ENCODE measurements at places on chromosomes 1 and 21.

DNA sequence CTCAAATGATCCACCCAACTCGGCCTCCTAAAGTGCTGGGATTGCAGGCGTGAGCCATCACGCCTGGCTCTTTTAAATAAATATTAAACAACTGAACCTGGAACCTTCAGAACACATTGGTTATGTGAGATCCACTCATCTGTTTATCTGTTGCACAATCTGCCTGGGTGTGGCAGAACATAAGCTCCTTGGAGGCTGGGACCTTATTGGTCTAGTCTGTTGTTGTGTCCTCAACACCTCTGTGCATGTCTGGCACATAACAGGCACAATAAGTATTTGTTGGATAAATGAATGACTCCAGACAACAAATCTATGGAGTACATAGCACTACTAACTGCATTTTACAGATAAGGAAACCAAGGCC, 4.1 kb upstream of the NBL1 start:
- DNase-seq: no peak

GRCh38 chr1:10652626-10653025, 143.8 kb downstream of the CASZ1 start:
- DNase-seq: no peak

DNA sequence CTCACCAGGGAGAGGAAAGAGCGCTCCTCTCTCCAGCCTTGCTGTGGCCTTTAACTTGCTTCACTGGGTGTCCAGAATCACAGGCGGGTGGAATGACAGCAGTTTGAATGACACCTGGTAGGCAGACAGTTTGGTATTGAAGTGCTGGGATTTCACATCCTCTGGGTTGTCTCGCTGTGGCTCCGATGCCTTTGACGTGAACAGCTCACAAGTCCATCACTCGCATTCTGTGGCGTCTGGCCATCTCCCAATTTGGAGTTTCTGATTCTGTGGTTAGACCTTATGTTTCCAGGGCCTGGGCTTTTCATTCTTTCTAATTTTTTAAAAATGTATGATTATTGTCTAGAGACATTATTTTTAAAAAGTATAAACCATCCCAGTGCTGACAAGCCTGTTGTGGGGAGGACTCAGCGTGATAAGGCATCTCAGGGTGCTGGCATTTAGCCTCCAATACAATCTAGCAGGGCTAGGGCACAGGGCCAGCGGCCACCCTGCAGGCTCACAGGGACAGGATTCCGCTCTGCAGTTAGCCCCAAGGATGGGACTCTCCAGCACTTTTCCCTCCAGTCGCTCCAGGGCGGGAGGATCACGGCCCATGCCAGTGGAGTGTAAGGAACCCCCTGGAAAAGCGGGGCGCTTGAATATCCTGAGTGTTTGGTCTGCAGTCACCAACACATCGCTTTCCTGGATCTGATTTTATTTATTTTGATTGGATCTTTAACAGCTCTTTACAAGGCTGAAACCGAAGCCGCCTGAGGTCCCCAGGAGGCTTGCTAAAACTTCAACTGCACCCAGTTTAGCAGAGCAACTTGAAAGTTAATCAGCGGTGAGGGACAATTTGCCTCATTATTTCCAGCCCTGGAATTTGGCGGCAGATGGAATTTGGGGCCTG, 178.3 kb downstream of the TRABD2B start:
- DNase-seq: no peak

DNA sequence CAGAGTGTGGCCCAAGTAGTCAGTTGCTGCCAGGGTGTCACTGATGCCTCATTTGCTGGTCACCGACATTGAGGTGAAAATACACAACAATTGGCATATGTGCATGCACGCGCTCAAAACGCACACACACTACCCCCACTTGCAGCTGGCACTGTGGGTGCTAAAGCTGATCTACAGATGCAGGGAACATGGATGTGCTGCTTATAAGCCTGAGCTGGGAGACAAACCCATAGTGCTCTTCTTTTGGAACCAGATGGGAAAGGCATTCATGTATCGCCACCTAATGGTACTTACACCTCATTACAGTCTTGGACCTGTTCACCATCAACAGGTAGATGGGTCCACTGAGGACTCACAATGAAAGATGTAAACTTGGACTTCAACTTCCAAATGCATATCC, 70.3 kb upstream of the CAMK1G start:
- DNase-seq: peak; percentile 54

- no peak for DNase-seq
These were observed 19.8 kb upstream of the LUZP1 start for GRCh38 chr1:23188434-23188884.

DNA sequence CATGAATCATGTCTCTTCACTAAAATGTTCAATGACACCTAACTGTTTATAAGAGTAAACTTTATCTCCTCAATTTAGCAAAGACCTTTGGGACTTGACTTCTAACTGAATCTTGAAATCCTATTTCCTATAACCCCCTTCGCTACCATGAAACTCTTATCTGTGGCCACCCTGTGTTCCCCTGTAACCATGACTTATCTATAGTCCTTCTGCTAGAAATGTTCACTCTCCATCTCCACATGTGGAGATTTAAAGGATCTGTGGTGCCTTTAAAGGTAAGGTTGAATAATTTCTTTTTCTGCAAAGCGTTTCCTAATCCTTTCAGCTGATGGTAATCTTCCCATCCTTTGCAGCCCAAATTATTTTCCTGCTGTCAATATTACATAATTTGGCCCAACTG, 436.3 kb upstream of the RUNX1 start:
- peak; percentile 70 for DNase-seq

DNA sequence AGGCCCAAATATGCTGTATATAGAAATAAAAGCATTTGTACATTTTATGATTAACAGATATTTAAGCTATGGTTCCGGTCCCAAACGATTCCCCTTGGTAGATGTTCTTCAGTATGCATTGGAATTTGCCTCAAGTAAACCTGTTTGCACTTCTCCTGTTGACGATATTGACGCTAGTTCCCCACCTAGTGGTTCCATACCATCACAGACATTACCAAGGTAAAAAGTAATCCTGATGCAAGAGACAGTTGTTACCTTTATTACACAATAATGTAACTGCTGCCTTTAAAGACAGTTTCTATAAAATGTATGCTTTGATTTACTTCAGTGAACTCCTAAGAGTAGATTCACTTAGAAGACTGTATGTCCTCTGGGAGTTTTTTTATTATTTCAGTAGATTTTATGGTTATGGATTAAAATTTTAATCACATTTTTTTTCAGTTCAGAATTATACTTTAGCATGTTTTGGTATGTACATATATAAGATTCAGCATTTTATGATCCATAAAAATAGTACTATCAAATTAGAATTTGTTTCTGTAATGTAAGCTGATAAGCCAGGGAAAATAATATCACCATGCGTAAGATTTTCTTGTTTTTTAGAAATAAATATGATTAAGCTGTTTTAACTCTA, 96.5 kb downstream of the USP25 start:
- DNase-seq: peak; percentile 73

DNA sequence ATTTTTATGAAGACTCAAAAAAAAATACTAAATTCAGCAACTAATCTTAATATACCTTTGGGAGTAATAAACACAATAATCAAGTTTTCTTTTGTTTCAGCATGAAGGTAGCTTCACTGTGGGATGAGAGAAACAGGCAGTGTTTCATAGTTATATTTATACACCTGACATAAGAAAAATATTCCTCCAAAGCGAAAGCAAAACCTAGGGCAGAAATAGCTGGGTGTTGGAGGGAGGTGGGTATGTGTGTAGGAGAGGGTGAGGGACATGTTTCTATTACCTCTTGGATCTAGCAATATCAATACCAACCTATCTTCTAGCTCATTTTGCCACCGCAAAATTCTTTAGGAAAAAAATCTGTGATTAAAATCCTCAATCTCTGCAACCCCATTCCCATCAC, 24.9 kb upstream of the MAN1A2 start:
- DNase-seq: no peak

GRCh38 chr1:7842517-7842916, 10.3 kb downstream of the UTS2 start:
- DNase-seq: peak; percentile 54

DNA sequence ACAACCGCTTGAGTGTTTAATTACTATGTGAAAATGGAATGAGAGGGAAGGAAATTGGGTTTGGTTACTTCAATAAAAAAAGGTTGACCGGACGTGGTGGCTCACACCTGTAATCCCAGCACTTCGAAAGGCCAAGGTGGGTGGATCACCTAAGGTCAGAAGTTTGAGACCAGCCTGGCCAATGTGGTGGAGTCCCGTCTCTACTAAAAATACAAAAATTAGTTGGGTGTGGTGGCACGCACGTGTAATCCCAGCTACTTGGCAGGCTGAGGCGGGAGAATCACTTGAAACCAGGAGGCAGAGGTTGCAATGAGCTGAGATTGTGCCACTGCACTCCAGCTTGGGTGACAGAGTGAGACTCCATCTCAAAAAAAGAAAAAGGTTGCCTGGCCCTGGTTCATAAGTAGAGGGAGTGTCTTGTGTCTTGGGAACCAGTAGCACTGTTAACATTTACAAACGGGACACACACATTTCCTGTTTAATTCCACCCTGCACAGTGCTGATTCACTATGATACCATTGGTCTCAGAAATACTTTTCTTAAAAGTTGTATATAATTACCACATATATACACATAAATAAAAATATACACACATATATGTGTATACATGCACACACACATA, 27.6 kb upstream of the CLDN14 start:
- no peak for DNase-seq

- DNase-seq: no peak
These were observed 26.4 kb downstream of the CAPZB start for GRCh38 chr1:19458815-19459417.

DNA sequence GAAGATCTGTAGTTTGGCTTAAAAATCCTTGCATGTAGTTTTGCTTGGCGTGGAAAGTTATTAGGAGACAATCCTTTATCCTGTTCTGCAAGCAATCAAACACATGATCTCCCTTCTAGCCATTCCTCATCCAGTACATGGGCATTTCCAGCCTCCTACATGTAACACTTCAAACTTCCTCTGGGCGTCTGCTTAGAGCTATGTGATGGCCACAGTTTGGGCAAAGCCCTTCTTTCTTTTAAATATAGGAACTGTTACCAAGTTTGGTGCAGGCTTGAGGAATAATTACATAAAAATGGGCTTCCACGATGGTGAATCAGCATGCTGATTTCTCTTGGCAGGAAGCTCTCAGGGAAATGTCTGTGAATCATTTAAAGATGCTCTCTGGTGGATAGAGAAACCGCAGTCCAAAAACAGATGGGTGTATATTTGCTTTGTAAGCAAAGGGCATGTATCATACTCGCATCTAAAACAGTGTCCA, 176.9 kb upstream of the FMN2 start:
- DNase-seq: no peak

GRCh38 chr21:42198929-42199867, 19.7 kb upstream of the ABCG1 start:
- peak; percentile 75 for DNase-seq

All from hematopoietic multipotent progenitor cell treated with erythropoietin and hydrocortisone succinate and interleukin-3 and kit ligand, for 4 days (in vitro differentiated cells).